RCC 7860 (cell line): ENCODE measurements at places on chromosomes 2 and 18.

GRCh38 chr18:30491815-30492551 lies 550.6 kb downstream of the DSC3 start:
- no peak for DNase-seq

DNA sequence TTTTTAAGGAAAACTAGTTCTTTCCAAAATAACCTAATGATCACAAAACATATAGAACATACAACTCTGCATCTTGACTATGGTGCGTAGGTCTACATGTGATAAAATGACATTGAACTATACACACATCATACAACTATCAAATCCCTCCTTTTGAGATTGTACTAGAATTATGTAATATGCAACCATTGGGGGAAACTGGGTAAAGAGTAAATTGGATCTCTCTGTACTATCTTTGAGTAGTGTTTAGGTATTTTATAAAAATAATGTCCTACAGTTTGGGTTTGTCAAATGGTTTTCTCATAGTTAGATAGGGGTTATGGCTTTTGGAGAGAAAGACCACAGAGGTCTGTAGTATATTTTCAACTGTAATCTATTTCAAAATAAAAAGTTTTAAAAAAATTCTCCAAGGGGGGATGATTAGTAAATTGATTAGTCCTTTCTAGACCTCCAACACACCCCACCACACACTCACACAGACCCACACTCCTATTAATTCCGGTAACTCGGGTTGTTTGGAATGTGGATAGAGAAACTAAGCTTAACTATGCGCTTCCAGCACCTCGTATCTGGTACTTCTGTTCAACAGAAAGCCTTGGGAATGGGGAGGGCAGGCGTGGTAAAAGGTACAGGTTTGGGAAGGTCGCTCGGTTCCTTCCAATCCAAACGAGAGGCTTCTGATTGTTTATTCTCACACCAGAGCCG lies 695 bp upstream of the BIRC6 start:
- DNase-seq, result no peak

DNA sequence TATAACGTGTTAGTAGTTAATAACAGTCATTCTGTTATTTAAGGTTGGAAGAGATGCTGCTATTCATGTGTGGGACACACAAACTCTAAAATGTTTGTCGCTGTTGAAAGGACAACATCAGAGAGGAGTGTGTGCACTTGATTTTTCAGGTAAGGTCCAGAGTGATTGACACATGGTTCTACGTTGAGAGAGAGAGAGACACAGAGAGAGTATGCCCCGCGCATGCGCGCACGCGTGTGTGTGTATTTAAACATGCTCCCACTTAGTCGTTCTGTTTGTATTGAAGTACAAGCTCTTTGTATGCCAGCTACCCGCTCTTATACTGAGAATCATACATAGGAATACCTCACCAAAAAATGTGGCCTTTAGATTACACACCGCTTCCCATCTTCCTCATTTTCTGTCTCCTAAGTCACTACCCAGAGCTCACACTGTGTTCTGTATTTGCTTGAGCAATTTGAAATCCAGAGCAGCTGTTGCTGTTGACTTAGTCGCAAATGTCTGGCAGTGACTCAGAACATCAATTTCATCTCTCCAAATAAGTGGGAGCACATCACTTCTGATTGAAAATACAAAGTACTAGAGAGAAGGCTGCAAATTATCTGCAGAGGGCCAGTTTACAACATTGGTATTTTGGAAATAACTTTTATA lies 148.1 kb downstream of the EML6 start:
- DNase-seq, result no peak

DNA sequence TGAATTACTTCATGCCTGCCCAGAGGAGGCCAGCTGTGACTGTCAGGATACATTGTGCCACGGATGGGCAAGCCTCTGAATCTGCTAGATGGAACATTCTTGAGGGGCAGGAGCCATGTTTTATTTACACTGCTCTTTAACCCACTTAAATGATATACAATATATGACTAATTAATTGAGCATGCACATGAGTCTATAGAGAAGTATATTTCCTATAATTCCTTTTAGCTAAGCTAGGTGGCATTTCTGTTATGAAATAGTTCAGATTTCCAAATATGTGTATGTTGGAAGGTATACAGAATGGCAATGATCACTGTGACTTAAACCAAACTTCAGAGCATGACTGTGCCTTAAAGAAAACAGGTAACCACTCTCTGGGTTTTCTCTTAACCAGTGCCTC lies 131.7 kb downstream of the RAB3GAP1 start:
- DNase-seq, result no peak

DNA sequence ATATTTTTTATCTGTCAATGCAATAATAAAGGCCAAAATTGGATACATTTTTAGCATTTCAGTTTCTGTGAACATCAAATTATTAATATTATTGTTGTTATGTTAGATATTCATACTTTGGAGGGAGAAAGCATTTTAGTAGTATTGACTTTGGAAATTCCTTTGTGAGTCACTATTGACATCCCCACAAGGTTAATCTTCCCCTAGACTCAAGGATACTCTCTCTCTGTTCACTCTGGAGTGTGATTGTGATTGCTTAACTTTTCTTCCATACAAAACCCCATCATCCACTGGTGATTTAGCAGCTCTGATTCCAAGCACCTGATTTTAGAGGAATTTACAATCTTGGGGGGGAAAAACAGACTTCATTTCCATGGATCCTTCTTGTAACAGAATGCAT lies 352.0 kb downstream of the THSD7B start:
- DNase-seq, result peak; percentile 49

- peak; percentile 46 for DNase-seq
These were observed 34.6 kb downstream of the TGFBRAP1 start for GRCh38 chr2:105294844-105295481.
